ENCODE measurements at places on chromosomes 13 and 19. TPM values are rescaled to one million over a fixed set of nuclear protein-coding genes. Genes with fewer than 3 reads are reported as not detected.

The MAU2 gene
- 12.5 TPM for total RNA-seq

The SIGLEC12 gene
- total RNA-seq: not detected

The SAFB2 gene
- 23.3 TPM for total RNA-seq

The ZNF440 gene
- 0.02 TPM for total RNA-seq

The KLK8 gene
- not detected for total RNA-seq

The MEIOSIN gene
- total RNA-seq: 0.05 TPM

The CEACAM16 gene
- total RNA-seq: 0.11 TPM

The ZNF525 gene
- 0.32 TPM for total RNA-seq

The ZNF211 gene
- 6.9 TPM for total RNA-seq

The BST2 gene
- not detected for total RNA-seq

The KLK10 gene
- 0.31 TPM for total RNA-seq

The CBLC gene
- not detected for total RNA-seq

The SBNO2 gene
- total RNA-seq: 33.6 TPM

The GNA15 gene
- total RNA-seq: 0.04 TPM

The GGACT gene
- total RNA-seq: 5.8 TPM

The MAP4K1 gene
- 0.97 TPM for total RNA-seq
